ENCODE measurements at places on chromosomes 6 and 20. TPM values are rescaled to one million over a fixed set of nuclear protein-coding genes. Genes with fewer than 3 reads are reported as not detected.

The ATP9A gene
- total RNA-seq = 11.5 TPM

The PAQR8 gene
- 3.4 TPM for total RNA-seq

The HTR1B gene
- total RNA-seq = 0.83 TPM

The EPHA7 gene
- 9.4 TPM for total RNA-seq

The HLA-DQA2 gene
- not detected for total RNA-seq

The RBM12 gene
- 260 TPM for total RNA-seq

The STX11 gene
- total RNA-seq = 0.11 TPM

The GSTA2 gene
- total RNA-seq = not detected

The ENPP1 gene
- 22.5 TPM for total RNA-seq
